ENCODE measurements at places on chromosomes 12 and 14.
A peak's percentile ranks its signal among the peaks of the same experiment; 100 is the strongest.

DNA sequence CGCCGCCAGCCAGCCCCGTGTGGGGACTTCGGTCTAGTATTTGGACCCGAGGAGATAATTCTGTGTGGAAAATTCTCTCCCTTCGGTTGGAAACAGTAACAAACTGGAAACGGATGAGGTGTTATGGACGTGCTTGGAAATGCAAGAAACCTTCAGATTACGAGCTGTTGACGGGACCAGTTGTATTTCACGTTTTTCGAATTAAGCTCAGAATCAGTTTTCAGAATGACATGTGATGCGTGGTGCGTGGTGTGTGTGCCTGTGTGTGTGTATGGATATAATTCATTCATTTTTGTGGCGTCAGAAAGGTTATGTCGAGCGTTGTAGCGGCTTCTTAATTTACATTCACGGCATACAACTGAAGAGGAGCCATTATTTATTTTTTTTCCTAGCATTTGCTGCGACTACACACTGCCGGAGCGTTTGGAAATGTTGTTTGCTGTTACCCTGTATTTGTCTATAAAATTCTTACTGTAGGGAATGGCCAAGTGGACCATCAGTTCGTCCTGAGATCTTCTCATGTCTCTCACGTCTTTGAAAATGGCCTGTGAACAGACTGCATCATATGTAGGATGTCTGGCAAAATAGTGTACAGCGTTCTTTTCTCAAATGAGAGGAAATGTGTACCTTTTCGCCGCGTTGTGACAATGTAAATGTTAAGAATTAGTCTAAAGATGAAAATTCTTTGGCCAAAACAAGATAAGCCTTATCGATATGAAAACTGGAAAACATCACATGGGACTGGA is 1.3 kb downstream of the TRAF3 start:
- DNase-seq = peak; percentile 28

- DNase-seq = no peak
These were observed 171.7 kb downstream of the SLC5A8 start for GRCh38 chr12:101038289-101038871.

- no peak for DNase-seq
These were observed 10.9 kb downstream of the HIF1A start for GRCh38 chr14:61706096-61706690.

DNA sequence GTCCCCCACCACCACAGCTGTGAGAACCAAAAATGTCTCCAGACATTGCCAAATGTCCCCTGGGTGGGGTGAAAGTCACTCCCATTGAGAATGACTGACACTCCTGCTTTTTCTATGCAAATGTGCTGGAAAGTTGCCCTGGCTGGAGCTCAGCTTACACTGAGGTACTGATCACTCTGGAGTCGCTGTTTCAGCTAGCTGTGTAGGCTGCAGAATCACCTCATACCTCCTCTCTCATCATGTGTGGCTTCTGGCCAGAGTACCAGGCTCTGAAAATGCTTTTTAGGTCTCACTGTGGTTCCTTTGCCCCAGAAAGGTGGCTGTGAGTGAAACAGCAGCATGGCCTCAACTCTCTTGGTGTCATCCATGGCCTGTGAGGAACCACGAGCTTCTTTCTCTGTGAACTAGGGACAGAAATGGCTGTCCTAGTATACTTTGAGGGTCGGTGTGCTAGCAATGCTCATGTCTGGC is 414.4 kb downstream of the DPF3 start:
- DNase-seq = no peak

DNA sequence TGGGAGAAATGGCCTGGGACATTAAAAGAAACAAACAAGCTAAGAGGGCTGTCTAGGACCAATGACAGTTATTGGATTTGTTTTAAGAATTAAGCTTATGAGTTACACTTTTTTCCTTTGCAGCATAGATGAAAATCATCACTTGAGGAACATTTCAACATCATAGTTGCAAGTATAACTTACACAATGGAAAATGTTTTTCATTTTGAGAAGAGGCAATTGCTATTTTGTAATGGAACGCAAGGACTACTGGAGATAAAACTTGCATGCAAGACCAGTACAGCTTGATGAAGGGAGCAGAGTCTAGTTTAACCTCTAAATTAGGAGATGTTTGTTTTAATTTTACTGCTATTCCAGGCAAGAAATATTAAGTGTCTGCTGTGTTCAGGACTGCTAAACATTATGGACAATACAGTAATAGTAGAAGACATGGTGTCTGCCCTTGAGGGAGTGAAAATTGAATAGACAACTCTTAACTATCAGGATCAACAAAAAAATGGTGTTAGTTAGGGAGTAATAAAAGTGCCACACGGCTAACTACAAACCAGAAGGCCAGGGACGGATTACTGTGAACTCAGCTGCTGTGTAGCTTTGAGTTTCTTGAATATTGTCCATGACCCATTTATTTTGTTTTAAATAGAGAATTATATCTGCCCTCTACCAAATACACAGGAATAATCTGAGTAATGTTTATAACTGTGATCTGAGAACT is 374.5 kb downstream of the RAD51B start:
- no peak for DNase-seq

GRCh38 chr14:102696856-102697495 is 80.3 kb upstream of the TRAF3 start:
- no peak for DNase-seq
